Tibial nerve (tissue), 4 donors: ENCODE measurements at places on chromosomes 12 and 14. TPM values are rescaled to one million over a fixed set of nuclear protein-coding genes. Genes with fewer than 3 reads are reported as not detected.

TPPP2 gene
- not detected for total RNA-seq

PLEKHG7 gene
- 3.1 TPM for total RNA-seq

DAO gene
- total RNA-seq = not detected

ZNF891 gene
- total RNA-seq = 5.1 TPM

UNC79 gene
- total RNA-seq = under 0.01 TPM

PELI2 gene
- total RNA-seq = 33.9 TPM

PGF gene
- total RNA-seq = 13.4 TPM

CLEC6A gene
- total RNA-seq = not detected

DNA sequence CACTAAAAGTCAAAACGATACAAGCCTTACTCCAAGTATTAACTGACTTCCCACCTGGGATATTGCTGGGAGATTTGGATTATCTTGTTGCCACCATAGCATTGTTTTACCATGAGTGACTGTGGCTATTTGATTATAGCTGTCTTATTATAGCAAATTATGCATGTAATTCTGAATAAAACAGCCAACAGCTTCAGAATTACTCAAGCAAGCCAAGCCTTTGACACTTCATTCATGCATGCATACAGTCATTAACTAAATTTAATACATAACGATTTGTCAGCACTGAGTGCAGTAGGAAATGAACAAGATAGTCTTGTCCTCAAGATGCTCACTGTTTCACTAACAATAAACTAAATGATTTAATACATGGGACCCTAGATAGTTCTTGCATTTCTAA lies 133.0 kb upstream of the FRMD6 start:
- H3K36me3 ChIP-seq = no peaks in the 10 kb centered on the region
- no peak overlapping the region for H3K27ac ChIP-seq
- no peak for DNase-seq
- H3K27me3 ChIP-seq = no peaks in the 10 kb centered on the region
- no peak overlapping the region for H3K4me3 ChIP-seq
- H3K4me1 ChIP-seq = peaks cover 6% of the 10 kb centered on the region

GRCh38 chr12:13973996-13974395 lies 7.4 kb downstream of the GRIN2B start:
- no peaks in the 10 kb centered on the region for H3K36me3 ChIP-seq
- H3K4me3 ChIP-seq = no peak overlapping the region
- no peaks in the 10 kb centered on the region for H3K4me1 ChIP-seq
- no peaks in the 10 kb centered on the region for H3K27me3 ChIP-seq
- DNase-seq = no peak

GRCh38 chr12:125069616-125070015 lies 4.4 kb downstream of the AACS start:
- H3K36me3 ChIP-seq = peaks cover 14% of the 10 kb centered on the region
- H3K4me3 ChIP-seq = no peak overlapping the region
- no peaks in the 10 kb centered on the region for H3K27me3 ChIP-seq

GRCh38 chr12:91982946-91983345 lies 162.7 kb downstream of the BTG1 start:
- no peaks in the 10 kb centered on the region for H3K4me1 ChIP-seq
- no peak for DNase-seq
- no peak overlapping the region for H3K27ac ChIP-seq
- H3K36me3 ChIP-seq = no peaks in the 10 kb centered on the region

DNA sequence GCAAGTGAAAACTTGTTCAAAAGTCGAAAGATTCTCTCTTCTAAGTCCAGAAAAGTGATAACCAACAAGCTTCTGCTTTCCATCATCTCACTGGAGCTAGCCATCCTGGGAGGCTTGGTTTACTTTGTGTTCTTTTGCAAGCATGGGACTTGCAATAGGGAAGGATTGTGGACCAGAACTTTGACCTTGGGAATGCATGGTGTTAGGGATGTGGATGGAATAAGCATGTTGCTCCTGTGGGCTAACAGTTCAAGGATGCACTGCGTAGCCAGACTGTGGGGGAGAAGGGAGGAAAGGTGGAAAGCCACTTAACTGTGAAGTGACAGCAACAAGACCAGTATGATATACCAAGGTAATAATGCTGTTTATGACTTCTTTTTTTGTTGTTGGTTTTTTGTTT lies 28.6 kb downstream of the SOAT2 start:
- no peak overlapping the region for H3K4me3 ChIP-seq
- H3K27ac ChIP-seq = no peak overlapping the region
- no peaks in the 10 kb centered on the region for H3K4me1 ChIP-seq
- no peak for DNase-seq

DNA sequence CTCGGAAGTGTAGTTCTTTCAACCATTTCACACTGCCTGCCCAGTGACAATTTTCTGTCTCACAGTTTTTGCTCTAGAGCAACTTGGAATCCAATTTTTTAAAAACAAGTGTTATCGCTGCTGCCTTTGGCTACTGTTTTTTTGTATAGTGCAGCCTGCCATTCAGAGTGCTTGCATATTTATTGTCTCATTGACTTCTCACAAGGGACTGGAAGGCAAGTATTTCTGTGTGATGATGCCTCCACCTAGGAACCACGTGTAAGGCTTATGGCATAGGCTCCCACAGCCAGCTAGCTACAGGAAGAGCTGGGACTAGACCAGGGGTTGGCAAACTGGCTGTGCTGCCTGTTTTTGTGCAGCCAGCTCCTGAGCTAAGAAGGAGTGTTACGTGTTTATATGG lies 903 bp downstream of the PARPBP start:
- H3K27me3 ChIP-seq = no peaks in the 10 kb centered on the region
- H3K27ac ChIP-seq = no peak overlapping the region
- H3K4me1 ChIP-seq = peaks cover 23% of the 10 kb centered on the region
- H3K36me3 ChIP-seq = no peaks in the 10 kb centered on the region
- DNase-seq = no peak

- no peaks in the 10 kb centered on the region for H3K36me3 ChIP-seq
- H3K27me3 ChIP-seq = no peaks in the 10 kb centered on the region
- no peak overlapping the region for H3K4me3 ChIP-seq
- H3K27ac ChIP-seq = no peak overlapping the region
- no peaks in the 10 kb centered on the region for H3K4me1 ChIP-seq
These were observed 225.5 kb downstream of the EPS8 start for GRCh38 chr12:15563663-15564062.

DNA sequence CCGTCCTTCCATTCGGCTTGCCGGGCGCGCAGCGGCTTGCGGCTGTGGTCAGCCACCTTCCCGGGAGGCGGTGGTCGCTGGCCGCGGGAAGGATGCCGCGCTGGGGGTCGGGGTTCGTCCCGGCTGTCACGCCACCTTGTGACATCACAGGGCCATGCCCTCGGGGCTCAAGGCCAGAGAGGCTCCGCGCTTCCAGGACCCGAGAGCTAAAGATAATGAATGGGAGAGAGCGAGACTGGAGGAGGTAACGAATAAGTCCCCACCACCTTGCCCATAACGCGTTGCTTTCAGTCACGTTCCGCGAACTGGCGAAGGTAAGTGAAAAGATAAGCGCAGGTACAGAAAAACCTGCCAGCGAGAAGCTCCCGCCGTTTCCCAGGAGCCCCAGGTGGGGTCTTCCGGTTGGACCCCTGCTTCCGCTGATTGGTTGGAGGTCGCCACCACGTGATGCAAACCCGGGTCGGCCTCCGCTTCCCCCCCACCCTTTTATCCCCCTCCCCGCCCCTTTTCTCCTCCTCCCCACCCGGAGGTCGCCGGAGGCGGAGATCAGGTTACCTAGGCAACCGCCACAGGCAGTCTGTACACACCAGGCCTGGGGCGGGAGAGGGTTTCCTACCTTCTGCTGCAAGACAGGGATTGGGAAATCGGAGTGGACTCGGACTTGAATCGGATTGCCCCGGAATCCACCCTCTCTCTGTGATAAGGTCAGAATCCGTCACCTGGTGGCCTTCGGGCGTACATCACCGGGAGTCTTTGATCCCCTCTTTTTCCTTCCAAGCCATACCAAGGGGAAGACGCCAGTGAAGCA lies at the start of gene LRRC9:
Gene LRRC9, plus strand, starts transcription at position 575 of the 808 bp plus-strand sequence.
- H3K27ac ChIP-seq = no peak within 1 kb of the TSS
- H3K4me1 ChIP-seq = peaks cover 14% of the 10 kb centered on the region
- H3K4me3 ChIP-seq = peak within 1 kb of the TSS; percentile 54
- no peaks in the 10 kb centered on the region for H3K27me3 ChIP-seq
- no peaks in the 10 kb centered on the region for H3K36me3 ChIP-seq

GRCh38 chr14:90567191-90567590 lies 170.4 kb downstream of the CALM1 start:
- no peak overlapping the region for H3K4me3 ChIP-seq
- H3K36me3 ChIP-seq = no peaks in the 10 kb centered on the region
- H3K4me1 ChIP-seq = peaks cover 20% of the 10 kb centered on the region
- no peak overlapping the region for H3K27ac ChIP-seq
- H3K27me3 ChIP-seq = no peaks in the 10 kb centered on the region
- no peak for DNase-seq

DNA sequence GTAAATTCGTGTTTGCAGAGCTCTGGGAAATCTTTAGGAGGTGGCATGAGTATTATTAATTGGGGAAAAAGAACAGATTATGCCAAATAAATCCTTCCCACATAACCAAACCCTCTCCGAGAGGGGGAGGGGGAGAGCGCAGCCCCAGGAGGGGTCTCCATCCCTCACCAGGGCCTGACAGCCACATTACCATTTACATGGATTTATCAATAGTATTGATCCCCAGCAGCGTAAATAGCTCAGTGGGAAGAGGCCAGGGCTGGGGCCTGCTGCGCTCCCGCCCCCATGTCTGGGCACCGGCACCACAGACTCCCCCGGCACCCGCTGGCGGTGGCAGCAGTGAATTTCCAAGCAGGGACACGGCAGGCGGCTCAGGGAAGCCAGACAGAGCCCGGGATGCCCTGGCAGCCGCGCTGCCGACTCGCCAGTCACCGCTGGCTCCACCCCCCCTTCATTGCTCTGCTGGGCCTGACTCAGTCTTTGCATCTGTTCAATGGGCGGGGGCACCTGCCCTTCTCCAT lies 2.4 kb downstream of the NCOR2 start:
- no peaks in the 10 kb centered on the region for H3K36me3 ChIP-seq
- peaks cover 77% of the 10 kb centered on the region for H3K4me1 ChIP-seq
- DNase-seq = no peak
- no peaks in the 10 kb centered on the region for H3K27me3 ChIP-seq
- H3K4me3 ChIP-seq = peak overlapping the region; percentile 67

- DNase-seq = no peak
- no peaks in the 10 kb centered on the region for H3K4me1 ChIP-seq
- H3K27me3 ChIP-seq = no peaks in the 10 kb centered on the region
- H3K36me3 ChIP-seq = no peaks in the 10 kb centered on the region
- no peak overlapping the region for H3K27ac ChIP-seq
These were observed 271.6 kb upstream of the PLEKHG7 start for GRCh38 chr12:92431146-92431545.

DNA sequence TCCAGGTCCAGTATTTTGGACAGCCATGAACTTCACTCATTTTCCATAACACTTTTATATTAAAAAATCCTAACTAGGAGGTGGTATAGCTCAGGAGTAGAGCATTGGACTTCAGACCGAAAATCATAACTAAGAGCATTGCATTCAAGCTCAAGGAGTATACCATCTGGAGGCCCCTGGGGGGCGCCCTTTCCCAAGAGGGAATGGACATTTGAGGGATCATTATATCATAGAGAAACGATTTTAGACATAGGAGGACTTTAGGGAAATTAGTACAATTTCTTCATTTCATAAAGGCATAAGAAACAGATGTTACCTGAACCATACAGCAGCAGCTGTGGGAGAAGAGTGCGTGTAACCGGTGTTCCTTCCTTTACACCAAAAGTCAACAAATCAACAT lies 5.2 kb upstream of the ATG14 start:
- H3K4me3 ChIP-seq = no peak overlapping the region
- H3K36me3 ChIP-seq = no peaks in the 10 kb centered on the region
- no peaks in the 10 kb centered on the region for H3K27me3 ChIP-seq
- H3K27ac ChIP-seq = no peak overlapping the region
- no peak for DNase-seq

DNA sequence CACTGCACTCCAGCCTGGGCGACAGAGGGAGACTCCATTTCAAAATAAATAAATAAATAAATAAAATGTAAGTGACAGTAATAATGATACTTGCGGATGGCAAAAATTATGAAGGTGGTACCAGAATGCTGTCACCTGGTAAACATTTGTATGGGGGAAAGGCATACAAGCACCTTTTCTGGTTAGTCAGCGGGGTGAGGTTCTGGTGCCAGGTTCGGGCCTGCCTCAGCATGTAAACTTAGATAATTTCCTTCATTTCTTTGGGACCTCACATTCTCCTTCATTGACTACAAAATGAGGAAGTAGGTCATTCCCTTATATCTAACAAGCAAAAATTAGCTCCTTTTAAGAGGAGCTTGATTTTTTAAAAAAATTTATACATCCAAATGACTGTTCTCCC lies 10.8 kb downstream of the VTI1B start:
- no peaks in the 10 kb centered on the region for H3K36me3 ChIP-seq
- no peak overlapping the region for H3K4me3 ChIP-seq
- peaks cover 31% of the 10 kb centered on the region for H3K4me1 ChIP-seq
- DNase-seq = no peak

GRCh38 chr14:56195223-56195622 lies 77.0 kb downstream of the PELI2 start:
- H3K36me3 ChIP-seq = no peaks in the 10 kb centered on the region
- H3K27me3 ChIP-seq = no peaks in the 10 kb centered on the region
- no peak overlapping the region for H3K4me3 ChIP-seq
- no peak for DNase-seq
- peaks cover 48% of the 10 kb centered on the region for H3K4me1 ChIP-seq

DNA sequence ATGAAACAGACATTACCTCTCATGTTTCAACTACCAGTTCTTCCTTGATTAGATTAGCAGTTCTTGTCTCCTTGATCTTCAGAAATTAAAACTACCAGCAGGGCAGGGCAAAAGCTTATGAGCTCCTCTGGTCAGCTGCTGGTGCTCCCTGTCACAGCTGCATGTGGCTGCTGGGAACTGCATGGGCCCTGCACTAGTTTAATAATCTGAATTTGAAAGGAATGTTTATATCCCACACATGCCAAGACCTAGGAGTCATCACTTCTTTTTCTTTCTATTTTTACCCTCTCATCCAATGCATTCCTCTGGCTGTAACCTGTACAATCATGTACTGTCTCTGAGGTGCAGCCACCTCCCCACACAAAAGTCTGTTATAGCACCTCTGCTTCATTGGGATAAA lies 73.9 kb downstream of the ARMH4 start:
- DNase-seq = no peak
- H3K27me3 ChIP-seq = no peaks in the 10 kb centered on the region
- H3K27ac ChIP-seq = no peak overlapping the region
- no peak overlapping the region for H3K4me3 ChIP-seq
